ENCODE measurements at places on chromosomes 5 and 9.
A peak's percentile ranks its signal among the peaks of the same experiment; 100 is the strongest.

- peak; percentile 44 for DNase-seq
These were observed 109.8 kb upstream of the SLC25A48 start for GRCh38 chr5:135724617-135725016.

GRCh38 chr9:16512281-16512680 lies 358.2 kb downstream of the BNC2 start:
- DNase-seq = no peak

DNA sequence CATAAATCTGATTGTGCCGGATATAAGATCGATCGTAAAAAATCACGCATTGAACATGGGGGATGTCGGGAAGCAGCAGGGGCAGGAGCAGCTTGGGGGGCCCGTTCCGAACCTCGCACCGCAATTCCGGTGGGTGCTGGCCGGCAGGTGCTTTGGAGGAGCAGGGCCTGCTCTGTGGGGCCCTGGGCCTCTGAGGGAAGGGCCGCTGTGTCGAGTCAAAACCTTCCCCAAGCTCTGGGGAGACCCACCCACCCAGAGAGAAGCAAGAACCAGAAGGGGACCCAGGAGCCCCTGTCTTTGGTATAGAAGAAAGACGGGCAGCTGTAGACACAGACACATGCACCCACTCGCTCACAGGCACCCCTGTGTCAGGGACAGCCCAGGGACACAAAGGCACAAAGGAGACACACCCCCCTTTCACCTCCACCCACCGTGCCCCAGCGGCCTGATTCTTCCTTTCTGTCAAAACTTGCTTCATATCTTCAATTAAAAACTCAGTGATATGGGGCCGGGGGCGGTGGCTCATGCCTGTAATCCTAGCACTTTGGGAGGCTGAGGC lies 49.4 kb upstream of the ZBTB43 start:
- no peak for DNase-seq

GRCh38 chr5:142758062-142758795 lies 11.9 kb upstream of the ARHGAP26 start:
- DNase-seq = no peak

DNA sequence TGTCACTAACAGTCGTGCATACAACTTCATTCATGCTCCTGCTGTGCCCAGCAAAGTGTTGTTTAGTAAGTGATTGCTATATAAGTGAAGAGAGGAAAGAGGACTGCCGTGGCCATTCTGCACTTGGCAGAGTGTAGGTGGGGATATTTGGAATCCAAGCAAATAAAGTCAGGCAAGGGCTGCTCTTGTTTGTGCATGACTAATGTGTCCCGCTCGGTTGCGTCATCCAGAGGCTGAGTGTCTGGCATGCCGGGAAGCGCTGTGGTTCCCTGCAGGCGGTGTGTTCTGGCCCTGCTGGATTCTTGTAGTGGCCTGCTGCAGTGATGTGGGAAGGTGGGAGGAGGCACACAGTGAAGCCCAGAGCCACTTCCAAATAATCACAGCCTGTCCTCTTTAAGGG lies 136.9 kb upstream of the ANKH start:
- DNase-seq = peak; percentile 98

DNA sequence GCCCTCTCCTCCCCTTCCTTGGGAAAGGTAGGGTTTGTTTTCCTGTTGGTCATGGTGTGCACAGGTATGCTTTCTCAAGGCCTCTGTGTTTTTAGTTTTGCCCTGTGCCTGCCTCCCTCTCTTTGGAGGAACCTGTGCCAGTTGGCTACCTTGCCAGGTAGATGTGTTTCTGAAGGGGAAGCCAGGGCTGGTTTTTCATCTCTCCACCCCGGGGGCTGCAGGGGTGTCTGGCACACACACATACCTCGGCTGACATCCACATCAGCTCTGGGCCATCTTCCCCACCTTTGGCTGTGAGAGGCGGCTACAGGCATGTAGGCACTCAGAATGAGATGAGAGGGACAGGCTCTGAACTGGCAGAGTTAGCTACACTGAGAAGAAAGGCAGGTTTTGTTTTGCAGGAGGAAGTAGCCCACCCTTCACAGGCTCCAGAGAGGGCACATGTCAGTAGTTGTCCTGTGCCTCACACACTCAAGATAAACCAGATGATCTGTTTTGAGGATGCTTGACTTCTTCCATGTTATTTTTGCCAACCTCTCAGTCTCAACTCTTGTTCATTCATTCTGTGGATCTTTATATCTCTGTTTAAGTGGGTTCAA lies 9.7 kb downstream of the RGMB start:
- DNase-seq = no peak

GRCh38 chr9:130333041-130333711 lies 67.6 kb downstream of the HMCN2 start:
- DNase-seq = no peak

DNA sequence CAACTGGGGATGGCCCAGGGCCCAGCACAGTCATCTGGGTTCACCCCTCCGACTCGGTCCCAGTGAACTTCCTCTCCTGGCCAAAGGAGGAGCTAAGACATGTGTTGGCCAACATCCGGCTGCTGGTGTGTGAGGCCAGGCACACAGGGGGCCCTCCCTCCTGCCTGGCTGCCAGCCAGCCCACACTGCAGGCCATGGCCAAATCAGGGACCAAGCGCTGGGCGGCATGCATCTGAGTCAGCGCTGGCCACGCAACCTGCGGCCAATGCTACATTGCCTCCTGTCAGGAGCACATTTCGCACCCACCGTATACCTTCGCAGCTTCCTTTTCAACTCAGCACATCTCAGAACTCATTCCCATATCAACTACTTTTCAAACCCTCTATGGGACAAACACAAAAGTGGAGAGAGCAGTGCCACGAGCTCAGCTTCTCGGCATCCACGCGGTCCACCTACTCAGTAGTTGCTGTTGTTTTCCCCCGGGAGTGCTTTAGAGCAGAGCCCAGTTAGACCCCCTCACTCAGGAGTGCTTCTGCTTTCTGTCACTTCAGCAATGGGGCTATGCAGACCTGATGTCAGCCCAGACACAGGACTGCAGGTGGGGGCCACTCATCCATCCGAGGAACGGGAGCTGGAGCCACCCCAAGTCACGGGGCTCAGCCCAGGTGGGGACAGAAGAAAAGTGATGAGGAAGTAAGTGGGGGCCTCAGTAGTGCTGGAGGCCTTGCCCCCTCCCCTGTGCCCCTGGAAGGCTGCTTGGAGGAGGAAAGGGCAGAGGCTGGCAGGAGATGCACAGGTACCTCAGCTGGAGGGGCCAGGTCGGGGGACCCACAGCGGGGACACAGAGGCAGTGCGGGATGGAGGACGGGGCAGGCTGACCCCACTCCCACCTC lies 13.9 kb downstream of the NINJ1 start:
- peak; percentile 98 for DNase-seq

GRCh38 chr5:83919071-83920041 lies 198.7 kb upstream of the HAPLN1 start:
- DNase-seq = no peak

DNA sequence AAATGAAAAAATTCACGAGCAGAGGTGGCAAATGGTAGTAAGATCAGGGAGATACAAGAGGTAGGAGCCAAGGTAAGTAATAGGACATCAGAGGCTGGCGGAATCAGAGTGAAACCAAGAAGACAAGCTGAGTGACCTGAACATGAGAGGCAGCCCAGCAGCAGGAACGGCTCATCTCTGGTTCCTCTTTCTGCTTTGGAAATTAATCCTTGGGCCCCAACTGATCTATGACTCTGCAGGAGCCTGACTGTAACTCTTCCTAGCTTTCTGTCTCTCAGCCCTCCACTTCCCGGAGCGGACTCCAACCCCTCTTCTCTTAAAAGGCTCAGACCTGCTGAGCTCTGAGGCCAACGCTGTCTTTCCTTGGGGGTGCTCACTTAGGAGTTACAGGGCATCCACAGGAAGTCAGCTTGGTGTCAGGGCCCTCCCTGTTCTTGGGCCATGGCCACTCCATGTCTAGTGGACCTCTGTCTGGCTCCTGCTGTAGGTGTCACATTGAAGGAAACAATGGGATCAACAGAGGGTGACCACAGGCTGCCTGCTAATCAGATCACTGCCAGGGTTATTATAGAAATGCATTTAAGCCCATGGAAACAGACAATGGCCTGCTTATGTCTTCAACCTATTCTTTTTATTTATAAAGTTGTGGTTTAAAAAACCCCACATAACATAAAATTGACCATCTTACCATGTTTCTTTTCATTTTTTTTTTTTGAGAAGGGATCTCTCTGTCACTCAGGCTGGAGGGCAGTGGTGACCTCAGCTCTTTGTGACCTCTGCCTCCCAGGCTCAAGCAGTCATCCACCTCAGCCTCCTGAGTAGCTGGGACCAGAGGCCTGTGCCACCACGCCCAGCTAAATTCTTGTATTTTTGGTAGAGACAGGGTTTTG lies 22.5 kb upstream of the SHB start:
- no peak for DNase-seq

All from tibial artery (tissue), 4 donors.